Type B pancreatic cell (in vitro differentiated cells): ENCODE measurements at places on chromosomes 7 and 10.

GRCh38 chr10:47070541-47070940 lies 159.3 kb downstream of the PTPN20 start:
- DNase-seq = no peak

DNA sequence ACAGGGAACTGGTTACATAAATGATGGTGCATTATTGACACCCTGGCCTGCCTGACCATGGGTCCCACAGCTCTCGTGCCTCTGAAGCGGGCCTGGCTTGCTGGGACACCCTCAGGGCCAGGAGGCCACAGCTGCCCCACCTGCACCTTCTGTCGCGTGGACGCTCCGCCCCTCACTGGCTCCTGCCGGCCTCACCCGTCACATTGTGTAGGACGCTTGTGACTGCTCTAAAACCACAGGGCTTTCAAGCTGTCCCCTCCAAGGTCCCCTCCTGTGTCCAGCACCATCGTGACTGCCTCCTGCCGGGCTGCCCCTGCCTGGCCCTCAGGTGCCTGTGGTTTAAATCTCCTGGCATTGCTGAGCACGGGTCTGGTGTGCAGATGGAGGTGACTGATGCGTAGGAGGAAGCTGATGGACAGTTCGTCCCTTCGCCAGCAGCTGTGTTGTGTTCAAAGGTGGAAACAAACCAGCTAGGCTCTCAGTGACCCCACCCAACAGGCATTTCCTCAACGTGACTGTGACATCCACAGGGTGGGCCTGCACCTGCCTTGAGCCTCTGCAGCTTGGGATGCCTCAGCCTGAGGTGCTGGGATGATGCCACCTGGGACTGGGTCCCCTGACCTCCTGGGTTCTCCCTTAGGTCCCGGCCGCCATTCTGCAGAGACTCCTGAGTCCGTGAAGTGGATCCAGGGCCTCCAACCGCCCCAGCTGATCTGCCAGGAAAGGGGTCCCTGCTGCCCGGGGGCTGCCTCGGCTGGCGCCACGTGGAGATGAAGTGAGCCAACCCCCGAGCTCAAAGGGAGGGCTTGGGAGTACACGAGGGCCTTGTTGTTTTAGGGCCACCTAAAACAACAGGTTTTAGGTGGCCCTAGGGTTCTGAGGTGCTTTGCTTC lies 148.5 kb downstream of the WDR37 start:
- peak; percentile 58 for DNase-seq

- no peak for DNase-seq
Measured at GRCh38 chr7:4707980-4708411, 25.9 kb downstream of the FOXK1 start.

GRCh38 chr10:130040351-130040750 lies 70.3 kb downstream of the C10orf143 start:
- DNase-seq = peak; percentile 16

GRCh38 chr7:36287371-36288241 lies 102.1 kb upstream of the ANLN start:
- no peak for DNase-seq

GRCh38 chr10:55098452-55098851 lies 297.4 kb upstream of the PCDH15 start:
- DNase-seq = no peak

DNA sequence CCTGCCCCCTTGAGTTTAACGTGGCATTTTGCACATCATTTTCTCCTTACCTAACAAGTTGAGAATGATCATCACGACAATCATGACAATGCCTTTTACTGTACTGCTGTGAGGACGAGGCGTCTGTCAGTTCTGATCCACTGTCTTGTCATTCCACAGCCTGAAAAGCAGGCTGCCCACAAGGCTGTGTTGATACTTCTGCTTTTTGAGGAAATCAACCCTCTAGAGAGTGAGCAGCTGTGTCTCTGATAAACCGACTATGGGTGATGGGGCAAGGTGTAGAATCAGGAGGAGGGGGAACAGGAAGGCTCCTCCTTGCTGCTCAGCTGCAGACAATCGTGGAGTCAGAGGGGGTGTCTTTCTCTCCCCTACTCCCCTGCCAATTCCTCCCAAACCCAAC lies 30.6 kb upstream of the C10orf120 start:
- no peak for DNase-seq

DNA sequence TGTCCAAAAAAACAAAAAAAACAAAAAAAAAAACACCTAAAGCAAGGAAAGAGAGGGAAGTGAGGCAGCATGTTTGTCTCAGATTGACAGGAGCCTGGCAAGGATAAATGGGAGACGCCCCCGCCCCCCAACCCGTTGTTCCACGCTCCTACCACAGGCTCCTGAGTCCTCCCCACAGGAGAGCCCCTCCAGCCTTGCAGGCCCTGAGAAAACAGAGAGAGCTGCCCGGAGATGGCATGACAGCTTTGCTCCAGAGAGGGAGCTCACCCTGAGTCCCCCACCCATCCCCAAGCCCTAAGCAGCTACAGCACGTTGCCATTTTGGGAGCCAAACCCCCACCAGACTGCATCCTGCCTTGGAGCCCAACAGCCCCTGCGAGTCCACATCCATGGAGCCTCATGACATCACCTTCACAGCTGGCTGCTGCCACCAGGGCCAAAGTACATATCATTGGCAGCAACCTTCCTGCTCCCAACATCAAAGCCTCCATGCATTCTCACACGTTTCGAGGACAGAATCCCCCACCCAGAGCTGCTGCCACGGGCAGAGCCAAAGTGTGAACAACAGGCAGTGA lies 1283.3 kb downstream of the TYW1 start:
- no peak for DNase-seq

DNA sequence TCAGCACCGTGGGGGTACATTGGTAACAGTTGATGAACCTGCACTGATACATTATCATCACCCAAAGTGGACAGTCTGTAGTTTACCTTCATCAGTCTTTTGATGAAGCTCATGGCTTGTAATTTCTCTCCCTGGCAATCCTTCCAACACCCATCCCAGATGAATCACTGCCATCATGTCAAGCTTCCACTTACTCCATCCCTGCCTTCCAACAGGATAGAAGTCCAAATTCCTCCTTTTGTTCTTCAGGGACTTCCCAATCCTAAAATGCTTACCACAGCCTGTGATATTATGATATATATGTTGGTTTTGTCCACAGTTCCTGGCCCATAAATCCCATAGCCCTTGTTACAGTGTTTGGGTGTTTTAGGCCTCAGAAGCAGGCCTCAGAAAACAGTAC lies 16.1 kb downstream of the SNX10 start:
- DNase-seq = no peak

- DNase-seq = peak; percentile 31
Measured at GRCh38 chr7:4020086-4020485, 662.0 kb upstream of the FOXK1 start.

GRCh38 chr10:69842020-69842419 lies 40.3 kb downstream of the COL13A1 start:
- DNase-seq = no peak

DNA sequence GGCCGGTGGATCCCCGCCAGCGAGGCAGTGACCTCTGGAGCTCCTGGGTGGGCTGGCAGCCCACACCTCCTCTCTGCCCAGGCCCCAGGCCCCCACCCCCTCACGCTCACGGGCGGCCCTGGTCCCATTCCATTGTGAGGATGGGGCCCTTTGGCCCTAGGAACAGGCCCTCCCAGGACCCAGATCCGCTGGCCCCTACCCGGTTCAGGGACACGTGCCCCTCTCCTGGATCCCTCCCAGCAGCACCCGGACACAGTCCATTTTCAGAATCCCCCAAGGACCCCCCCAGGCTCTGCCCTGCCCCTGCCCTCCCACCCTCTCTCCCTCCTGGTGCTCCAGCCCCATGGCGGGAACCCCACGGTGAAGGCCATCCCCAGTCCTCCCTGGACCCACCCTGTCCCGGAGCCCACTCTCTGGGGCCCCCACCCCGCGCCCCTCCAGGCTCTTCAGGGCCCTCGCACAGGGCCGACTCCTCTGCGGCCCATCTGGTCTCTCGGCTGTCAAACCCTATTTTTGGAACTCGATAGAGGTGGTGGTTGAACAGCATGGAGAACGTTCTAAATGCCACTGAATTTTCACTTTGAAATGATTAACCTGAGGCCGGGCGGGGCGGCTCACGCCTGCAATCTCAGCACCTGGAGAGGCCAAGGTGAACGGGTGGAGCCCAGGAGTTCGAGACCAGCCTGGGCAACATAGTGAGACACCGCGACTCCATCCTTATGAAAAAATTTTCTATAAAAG lies 8.1 kb downstream of the ADAP1 start:
- DNase-seq = no peak

GRCh38 chr10:5317547-5318107 lies 47.1 kb upstream of the UCN3 start:
- no peak for DNase-seq

DNA sequence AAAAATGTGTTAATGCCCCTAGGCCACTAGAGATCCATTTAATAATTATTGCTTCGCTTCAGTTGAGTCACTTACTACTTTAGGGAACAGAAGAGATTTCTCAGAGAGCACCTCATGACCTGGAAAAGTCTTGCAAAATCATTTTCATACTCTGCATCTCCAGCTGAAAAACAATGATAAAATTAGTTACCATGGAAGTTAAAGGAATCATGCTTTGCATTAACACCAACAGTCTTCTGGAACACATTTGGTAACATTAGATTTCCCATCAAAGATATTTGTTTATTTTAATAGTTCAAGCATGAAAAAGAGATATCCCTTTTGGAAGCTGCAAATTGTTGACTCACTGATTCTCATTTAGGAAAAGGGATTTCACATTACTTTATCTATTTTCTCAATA lies 1.8 kb upstream of the STEAP2 start:
- DNase-seq = no peak

- DNase-seq = peak; percentile 25
Measured at GRCh38 chr10:49185213-49185612, 3.0 kb downstream of the TMEM273 start.

DNA sequence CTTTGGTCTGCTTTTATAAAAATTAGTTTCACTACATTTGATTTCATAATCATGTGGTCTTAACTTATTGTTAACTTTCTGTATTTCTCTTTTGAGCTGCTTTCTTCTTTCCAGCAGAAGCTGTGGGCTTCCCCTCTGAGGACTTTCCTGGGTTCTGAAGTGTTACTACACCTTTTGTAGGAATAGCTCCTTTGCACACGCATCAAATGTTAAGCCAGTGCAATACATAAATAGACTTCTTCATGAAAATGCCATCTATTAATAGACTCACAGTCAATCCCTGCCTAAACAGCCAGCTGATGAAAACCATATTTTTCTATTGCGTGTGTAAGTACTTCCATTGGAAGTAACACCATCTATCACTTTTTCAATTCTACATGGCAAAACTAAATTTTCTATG lies 1.5 kb downstream of the ABCB4 start:
- no peak for DNase-seq

DNA sequence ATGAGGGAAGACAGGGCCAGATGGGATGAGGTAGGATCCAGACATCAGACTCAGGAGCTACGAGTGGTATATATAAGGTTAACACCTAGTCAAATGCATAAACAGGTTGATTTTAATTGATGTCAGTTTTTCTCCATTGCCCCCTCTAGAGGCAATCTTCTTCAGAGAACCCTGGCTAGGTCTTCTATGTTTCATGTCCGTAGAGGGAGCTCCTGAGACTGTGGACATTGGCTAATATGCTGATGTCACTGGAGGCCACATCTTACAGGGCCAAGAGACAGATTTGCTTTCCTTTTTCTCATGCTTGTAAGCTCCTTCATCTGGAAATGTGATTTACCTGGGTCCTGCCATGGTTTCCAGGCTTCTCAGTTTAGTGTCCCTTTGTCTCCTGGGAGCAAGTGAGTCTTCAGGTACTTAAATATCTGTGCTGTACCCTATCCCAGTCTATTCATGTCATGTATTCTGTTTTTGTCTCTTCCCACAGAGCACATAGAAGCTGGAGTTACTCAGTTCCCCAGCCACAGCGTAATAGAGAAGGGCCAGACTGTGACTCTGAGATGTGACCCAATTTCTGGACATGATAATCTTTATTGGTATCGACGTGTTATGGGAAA lies 161.6 kb upstream of the PRSS1 start:
- DNase-seq = no peak

- no peak for DNase-seq
Measured at GRCh38 chr10:94677691-94678090, 5.8 kb upstream of the CYP2C18 start.

GRCh38 chr7:5691606-5692005 lies 89.9 kb downstream of the RNF216 start:
- no peak for DNase-seq

- DNase-seq = no peak
Measured at GRCh38 chr10:69816521-69816920, 14.8 kb downstream of the COL13A1 start.

- no peak for DNase-seq
Measured at GRCh38 chr7:14521183-14521582, 381.4 kb downstream of the DGKB start.

DNA sequence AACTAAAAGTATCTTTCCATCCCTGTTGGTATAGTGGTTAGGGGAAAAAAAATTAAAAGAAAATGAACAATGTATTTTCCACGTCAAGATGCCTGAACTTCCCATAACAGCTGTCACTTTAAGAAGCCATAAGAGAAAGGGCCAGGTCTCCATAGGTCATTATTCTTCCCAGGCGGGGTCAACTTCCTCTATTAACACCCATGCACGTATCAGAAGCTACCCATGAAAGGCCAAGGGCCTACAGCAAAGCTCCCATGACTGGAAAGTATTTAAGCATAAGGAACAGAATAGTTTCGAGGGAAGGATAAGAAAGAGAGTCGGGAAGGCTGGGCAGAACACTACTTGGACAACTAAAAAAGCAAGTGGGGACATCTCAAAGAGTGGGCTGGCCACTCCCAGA lies 40.1 kb downstream of the RBM28 start:
- no peak for DNase-seq

GRCh38 chr7:582931-583330 lies 63.3 kb upstream of the PDGFA start:
- no peak for DNase-seq

GRCh38 chr7:49424109-49424508 lies 349.3 kb upstream of the VWC2 start:
- no peak for DNase-seq

GRCh38 chr10:125160856-125161706 lies 718 bp upstream of the CTBP2 start:
- DNase-seq = peak; percentile 84

- no peak for DNase-seq
Measured at GRCh38 chr10:70162892-70163201, 7.5 kb downstream of the SAR1A start.

- DNase-seq = no peak
Measured at GRCh38 chr10:16843252-16843870, 26.1 kb upstream of the RSU1 start.
